T-helper 2 cell (primary cell): ENCODE measurements at places on chromosomes 5 and 9.

DNA sequence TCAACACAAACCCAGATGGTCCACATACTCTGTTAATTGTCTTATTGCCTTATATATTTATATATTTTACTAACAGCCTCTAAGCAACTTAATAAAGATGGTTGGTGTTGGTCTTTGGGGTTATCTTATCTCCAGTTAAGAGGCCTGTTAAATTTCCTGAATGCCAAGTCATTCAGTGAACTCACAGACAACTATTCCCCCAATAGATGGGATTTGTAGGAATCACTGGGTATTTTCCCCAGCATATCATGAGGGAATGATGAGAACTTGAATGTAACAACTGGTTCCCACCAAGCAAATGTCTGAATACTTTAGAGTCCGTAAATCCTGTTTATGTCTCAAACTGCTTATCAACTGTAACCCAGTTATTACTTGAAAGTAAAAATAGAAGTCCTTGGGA, 42.7 kb upstream of the RETREG1 start:
- no peak for DNase-seq

- DNase-seq, result no peak
These were observed 288.1 kb downstream of the TMEM167A start for GRCh38 chr5:82789095-82789494.

DNA sequence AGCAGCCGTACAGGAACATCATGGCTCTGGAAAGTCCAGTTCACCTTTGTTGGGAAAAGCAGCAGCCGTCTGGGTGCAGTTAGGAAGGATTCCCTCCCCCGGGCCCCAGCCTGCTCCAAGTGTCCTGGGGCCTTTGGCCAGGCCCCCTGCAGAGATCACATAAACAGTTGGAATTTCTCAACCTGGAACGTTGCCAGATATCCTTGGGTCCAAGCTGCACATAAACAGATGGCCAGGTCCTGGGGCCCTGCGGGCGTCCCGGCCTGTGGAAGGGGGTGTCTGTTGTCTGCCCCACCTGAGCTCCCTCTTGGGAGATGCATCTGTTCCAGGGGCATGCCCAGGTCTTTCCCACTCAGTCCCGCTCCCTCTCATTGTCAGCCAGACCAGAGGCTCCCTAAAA, 92.7 kb downstream of the COL5A1 start:
- no peak for DNase-seq

DNA sequence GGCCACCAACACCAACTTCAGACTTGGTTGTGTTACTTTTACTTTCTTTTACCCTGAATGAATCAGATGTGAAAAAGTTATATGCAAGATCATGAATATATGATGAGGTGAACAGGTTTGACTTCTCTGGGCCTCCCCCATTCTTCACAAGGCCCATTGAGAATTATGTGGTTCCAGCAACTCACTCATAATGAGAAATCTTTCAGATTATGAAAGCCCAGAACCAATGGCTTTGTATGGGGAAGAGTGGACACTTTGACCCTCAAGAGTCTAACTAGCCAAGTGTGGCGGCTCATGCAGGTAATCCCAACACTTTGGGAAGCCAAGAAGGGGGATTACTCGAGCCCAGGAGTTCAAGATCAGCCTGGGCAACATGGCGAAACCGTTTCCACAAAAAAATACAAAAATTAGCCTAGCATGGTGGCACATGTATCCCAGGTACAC, 16.1 kb upstream of the LNPEP start:
- no peak for DNase-seq

- DNase-seq, result no peak
These were observed 215.3 kb downstream of the TLR4 start for GRCh38 chr9:117919538-117919937.
